ENCODE measurements at places on chromosomes 12 and 14.
A peak's percentile ranks its signal among the peaks of the same experiment; 100 is the strongest.

- peak; percentile 39 for DNase-seq
These were observed 23.2 kb upstream of the ESRRB start for GRCh38 chr14:76352639-76353281.

GRCh38 chr12:87866578-87867292 is 162.5 kb downstream of the C12orf50 start:
- DNase-seq: no peak

DNA sequence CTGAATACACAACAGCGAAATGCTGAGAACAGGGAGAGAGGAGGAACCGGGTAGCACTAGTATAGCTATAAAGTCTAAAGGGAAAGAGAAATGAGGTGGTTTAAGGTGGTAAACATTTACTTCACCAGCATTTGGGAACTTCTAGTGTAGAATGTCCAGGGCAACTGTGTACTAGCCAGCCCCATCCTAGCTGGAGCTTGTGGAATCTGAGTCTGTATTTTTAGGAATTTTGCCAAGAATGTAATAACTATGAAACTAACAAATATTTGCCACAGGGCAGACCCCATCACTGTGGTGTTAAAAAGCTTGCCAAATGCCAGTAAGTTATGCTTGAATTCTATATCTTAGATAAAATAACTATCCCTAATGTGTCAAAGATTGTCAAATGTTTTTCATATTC is 398.9 kb upstream of the MIS18BP1 start:
- DNase-seq: no peak

DNA sequence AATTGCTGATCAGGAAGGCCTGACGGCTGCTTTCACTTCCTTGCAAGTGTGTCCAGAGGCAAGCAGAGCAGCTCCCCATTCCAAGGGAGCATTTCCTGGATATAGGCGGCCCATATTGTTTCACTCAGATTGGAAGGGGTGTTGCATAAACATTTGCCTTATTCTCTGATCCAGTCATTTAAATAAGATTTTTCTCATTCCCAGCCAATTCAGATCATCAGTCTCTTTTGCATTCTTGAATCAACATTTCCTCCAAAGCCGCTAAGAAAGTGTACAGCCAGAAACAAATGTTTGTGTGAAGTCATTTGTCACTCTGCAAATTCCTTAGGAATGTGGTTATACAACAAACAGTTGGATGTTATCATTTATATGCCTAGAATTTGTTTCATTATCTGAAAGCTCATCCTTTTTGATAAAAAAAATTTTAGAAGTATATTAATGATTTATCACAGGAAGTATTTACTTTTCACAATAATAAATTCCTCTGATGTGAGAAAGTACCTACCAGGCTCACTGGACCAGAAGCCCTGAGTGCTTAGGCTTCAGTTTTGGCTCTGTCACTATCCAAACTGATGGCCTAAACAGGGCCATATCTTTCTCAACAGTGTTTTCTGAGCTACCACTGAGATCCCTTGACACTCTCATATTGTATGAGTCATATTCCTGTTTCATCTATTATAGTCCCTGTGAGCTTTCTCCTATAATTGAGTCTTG is 379.6 kb downstream of the CCDC91 start:
- DNase-seq: no peak

DNA sequence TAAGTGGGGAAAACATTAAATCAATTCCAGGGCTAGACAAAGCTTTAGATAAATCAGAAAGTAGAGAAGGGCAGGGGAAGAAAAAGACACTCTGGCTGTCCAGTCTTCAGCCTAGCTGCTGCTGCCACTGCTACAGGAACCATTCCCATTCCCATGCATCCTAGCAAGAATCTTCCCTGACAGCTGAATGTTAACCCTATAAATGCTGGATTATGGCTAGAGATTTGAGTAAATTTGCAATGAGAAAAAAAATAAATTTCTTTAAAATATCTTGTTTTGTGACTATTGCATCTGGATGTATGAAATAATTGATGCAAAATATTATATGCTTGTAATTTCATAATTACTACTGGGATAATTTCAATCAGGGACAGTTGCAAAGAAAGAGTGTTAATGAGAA is 15.0 kb upstream of the CDKN3 start:
- no peak for DNase-seq

GRCh38 chr12:69698769-69699540 is at the start of gene BEST3:
Gene BEST3 (minus strand): TSS chr12:69699303. CDS start chr12:69697798, 1,505 bp downstream.
- no peak for DNase-seq

Measured in NT2/D1 (cell line).